Activated T-helper 1 cell treated with Interleukin-2 at 50 U/mL for 16 hours (primary cell): ENCODE measurements at places on chromosomes 13 and 19.

DNA sequence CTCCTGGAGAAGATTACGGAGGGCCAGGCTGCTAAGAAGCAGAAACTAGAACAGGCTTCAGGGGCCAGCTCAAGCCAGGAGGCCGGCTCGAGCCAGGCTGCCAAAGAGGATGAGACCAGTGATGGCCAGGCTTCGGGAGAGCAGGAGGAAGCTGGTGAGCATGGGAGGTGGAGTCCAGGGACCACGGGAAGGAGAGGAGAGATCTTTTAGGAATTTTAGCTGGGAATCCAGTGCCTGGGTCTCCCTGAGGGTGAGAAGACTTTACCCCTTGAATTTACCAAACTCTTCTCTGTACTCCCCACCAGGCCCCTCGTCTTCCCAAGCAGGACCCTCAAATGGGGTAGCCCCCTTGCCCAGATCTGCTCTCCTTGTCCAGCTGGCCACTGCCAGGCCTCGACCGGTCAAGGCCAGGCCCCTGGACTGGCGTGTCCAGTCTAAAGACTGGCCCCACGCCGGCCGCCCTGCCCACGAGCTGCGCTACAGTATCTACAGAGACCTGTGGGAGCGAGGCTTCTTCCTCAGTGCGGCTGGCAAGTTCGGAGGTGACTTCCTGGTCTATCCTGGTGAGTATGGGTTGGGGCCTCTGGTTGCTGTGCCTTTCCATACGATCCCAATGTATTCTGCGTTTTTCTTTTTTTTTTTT lies 824 bp downstream of the TSEN34 start:
- DNase-seq = no peak

GRCh38 chr19:10006335-10006708 lies 4.0 kb downstream of the COL5A3 start:
- DNase-seq = no peak

DNA sequence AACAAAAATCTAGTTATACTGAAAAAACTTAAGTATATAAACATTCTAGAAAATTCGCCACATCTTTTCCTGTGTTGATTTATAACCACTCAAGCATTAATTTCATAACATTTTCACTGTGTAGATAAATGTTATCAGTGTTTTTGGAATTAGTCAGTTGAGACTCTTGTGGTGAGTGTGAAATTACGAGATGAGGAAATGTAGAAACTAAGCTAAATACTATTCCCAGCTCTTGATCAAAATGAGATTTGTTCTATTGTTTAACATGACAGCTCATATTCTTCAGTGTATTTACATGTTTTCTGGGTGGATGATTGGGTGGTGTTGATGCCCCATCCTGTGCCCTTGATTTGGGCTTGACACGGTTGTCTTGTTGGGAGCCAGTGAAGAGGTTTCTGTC lies 406.8 kb downstream of the DACH1 start:
- no peak for DNase-seq

DNA sequence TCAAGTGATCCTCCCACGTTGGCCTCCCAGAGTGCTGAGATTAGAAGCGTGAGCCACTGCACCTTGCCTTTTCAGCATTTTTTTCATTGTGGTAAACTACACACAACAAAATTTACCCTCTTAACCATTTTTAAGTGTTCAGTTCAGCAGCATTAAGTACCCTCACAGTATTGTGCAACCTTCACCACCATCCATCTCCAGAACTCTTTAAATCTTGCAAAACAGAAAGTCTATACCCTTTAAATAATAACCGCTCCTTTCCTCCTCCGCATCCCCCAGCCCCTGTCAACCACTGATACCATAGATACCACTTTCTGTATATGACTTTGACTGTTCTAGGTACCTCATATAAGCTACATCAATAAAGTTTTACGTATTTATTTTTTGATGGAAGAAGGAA lies 20.8 kb upstream of the CASP14 start:
- DNase-seq = no peak

DNA sequence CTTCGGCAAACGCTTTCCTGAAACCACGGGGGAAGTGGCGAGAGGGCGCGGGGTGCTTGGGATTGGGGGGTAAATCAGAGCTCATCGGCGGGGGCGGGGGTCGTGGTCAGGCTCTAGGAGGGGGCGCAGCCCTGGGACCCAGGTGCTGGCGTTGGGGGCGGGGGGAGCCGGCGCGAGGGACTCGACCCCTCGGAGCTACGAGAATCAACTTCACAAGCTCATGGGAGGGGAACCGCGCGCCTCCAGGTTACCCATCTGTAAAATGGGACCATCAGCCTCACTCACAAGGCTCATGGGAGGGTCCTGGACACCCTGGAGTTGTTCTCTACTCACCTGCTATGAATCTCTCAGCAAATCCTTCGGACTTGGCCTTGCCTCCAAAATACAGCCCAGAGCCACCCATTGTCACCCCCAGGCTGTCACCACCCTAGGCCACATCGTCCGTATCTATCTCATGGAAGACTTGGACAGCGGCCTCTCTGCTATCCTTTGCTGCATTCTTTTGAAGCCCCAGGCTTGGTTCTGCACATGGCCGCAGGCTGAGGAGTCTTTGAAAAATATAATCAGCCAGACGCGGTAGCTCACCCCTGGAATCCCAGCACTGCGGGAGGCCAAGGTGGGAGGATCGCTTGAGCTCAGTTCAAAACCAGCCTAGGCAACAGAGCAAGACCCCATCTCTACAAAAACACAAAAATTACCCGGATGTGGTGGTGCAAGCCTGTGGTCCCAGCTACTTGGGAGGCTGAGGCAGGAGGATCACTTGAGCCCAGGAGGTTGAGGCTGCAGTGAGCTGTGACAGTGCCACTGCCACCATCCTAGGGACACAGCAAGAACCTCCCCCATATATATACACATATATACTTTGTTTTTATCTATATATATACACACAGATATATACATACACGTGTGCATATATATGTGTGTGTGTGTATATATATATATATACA lies 939 bp upstream of the RANBP3 start:
- no peak for DNase-seq

- DNase-seq = no peak
Measured at GRCh38 chr13:66543780-66544179, 686.4 kb downstream of the PCDH9 start.

GRCh38 chr19:33905473-33905936 lies 108.8 kb downstream of the KCTD15 start:
- no peak for DNase-seq

DNA sequence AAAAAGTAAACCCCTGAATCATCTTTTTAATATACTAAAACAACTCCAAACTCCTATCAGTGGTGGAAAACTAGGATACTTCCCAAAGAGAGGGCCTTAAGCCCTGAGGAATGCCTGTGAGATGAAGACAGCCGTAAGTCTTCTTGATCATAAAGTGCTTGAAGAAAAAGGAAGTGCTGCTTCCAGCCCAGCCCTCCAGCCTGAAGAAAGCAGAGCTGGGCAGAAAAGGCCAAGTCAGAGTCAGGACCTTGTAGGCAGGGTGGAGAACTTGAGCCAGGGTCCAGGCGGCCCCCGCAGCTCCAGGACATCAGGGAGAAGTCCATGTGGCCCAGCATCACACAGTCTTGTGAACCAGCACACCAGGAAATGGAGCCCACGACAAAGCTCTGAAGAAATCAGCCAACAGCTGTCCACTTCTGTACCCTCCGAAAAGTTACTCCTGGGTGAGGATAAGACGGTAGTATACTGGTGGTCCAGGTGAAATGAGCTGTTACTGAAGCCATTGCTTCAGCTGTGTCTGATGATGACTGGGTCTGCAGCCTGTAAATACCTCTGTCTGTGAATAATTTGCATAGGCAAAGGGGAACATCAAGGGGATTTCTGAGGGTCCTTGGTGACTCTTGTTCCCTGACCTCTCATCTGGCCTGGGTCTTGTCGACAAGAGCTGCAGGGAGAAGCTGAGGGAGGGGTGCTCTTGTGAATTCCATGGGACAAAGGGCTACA lies 18.7 kb upstream of the CRYL1 start:
- DNase-seq = no peak

GRCh38 chr13:63517371-63517770 lies 2101.7 kb upstream of the PCDH20 start:
- DNase-seq = no peak

GRCh38 chr19:29831686-29832085 lies 19.9 kb downstream of the CCNE1 start:
- no peak for DNase-seq

GRCh38 chr19:36340786-36341372 lies 38.1 kb downstream of the ZFP14 start:
- DNase-seq = no peak

DNA sequence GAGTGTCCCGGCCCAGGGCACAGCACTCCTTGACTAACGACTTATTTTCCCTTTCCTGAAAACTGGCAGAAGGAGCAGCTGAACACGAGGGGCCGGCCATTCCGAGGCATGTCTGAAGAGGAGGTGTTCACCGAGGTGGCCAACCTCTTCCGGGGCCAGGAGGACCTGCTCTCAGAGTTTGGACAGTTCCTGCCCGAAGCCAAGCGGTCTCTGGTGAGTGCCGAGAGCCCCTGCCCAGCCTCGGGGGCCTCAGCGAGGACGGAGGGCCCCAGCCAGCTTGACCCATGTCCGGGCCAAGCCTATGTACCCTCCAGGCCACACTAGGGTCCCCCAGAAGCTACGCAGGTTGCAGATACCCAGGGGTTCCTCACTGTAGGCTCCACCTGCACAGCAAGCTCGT lies 17.7 kb downstream of the SIN3B start:
- no peak for DNase-seq

GRCh38 chr13:28499609-28500008 lies 4.7 kb upstream of the FLT1 start:
- no peak for DNase-seq

- DNase-seq = no peak
Measured at GRCh38 chr13:85896516-85897450, 97.6 kb upstream of the SLITRK6 start.

DNA sequence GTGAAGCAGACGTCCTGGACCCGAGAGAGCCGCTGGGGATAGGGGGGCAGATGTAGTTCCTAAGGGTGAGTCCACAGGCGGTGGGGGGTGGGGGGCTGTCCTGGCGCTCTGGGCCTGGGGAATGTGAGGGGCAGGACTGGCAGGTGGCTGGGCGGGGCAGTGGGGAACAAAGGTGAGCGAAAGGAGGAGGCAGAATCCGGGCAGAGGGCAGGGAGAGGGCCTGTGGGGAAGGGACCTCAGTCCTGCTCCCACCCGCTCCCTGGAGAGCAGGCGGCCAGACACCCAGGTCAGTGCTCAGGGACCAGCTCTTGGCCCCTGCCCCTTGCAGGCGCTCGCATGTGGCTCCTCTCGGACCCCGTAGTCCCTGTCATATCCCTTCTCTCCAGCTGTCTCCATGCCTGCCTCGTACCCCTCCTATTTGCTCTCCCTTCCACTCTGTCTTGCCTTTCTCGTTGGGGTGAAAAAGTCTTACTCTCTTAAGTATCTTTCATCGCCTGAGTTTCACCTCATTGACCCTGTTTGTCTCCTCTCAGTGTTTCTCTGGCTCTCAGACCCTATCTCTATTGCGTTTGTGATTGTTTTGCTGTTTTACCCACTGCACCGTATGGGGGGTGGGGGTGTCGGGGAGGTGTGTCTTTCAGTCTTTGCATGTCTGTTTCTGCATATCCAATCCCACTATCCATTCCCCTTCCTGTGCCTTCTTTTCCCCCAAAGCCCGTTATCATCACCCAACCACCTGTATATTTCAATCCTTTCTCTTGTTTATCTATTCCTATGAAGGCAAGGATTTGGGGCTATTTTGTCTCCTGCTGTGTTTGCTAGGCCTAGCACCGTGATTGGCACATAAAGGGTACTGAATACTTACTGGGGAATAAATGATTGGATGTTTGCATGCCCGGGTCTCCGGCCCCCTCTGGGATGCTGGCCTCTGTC lies 5.8 kb downstream of the SPHK2 start:
- DNase-seq = no peak

- no peak for DNase-seq
Measured at GRCh38 chr19:570251-570686, 2.1 kb upstream of the BSG start.

DNA sequence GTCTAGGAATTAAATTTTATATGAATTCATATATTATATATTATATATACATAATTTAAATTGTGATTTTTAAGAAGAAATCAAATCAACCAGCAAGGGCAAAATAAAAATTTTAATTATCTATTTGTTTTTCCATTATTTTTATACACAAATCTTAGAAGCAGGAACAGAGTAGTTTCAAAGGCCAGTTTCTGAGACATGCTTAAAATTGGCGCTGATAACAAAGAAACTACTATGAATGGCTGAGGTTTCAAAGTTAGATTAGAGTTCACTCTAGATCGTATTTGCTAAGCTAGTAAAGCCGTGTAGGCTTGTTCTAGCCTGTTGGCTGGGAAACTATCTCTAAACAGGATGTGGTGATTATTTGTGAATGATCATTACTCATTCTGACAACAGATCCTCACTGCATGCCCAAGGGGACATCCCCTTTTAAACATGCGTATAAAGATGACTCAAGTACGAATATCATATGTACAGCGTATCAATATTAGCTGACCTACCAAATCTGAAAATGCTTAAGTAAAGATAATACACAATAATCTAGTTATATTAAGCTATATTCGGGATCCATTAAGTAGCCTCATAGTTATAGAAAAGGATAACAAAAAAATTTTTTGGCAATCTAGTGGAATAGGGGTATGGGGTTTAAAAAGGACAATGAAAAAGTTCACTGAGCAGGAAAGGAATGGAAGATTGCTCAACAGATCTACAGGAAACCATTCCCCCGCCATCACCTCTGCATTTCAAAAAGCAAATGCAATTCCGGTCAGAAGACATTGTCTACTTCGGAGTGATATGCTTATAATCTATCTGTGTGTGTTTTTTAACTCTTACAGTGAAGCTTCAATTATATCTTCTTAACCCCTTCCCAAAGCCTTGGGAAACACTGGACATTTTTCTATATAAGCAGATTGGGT lies 150.1 kb downstream of the SHISA2 start:
- no peak for DNase-seq

DNA sequence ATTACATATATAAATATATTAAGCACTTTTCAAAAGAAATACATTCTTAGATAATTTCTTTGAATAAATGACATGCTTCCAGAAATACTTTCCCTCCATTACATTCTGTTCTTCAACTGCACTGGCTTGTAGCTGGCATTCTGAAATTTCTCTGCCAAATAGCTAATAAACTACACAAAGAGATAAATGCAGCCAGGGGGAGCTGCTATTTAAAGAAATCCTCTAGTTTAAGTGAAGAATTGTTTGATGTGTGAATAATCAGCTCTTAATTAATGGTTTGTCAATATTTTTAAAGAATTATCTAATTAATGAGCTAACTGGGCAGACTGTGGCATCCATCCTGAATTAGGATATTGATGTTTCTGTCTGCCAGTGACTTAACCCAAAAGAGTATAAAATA lies 30.7 kb downstream of the SLC7A1 start:
- DNase-seq = no peak

GRCh38 chr19:33701565-33701964 lies 79.8 kb downstream of the CHST8 start:
- no peak for DNase-seq

DNA sequence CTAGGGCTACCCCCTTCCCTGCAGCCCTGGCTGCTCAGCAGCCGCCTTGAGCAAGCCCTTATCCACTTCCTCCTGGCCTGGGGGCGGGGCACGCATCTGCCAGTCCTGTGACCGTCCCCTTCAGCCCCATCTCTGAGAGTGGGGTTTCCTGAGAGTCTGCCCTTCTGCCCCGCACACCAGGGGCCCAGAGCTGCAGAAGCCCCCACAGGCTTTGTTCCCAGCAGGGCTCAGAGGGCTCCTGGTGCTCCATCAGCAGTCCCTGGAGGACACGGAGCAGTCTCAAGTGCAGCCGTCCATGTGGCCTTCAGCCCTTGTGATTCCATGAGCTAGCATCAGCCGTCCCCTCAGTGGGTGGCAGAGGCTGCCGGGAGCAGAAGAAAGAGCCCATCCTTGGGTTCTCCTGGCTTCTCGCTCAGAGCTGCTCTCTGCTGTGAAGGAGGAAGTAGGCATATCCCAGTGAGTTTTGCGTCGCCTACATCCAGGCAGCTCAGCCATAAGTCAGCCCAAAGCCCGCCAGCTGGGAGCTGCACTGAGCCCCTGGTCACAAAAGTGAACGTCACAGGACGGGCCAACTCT lies 16.3 kb downstream of the MYO9B start:
- no peak for DNase-seq
